SJSA1 (cell line): ENCODE measurements at places on chromosomes 12 and 14.

DNA sequence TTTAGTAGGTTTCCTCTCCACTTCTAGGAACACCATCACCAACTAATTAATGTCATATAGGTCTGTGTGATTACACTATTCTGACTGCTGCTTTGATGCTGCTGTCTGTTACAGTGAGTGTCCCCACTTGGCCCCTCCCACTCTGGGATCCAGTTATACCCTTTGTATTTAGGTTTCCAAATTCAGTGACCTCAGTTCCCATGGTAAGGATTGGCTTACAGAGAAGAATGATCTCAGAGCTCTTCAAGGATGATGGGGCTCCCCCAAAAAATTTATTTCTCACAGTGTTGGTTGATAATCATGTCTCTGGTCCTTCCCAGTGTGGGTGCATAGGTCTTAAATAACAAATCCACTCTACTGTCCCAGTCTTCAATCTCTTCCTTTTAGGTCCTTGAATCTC is 210.0 kb upstream of the MYL2 start:
- DNase-seq: no peak

DNA sequence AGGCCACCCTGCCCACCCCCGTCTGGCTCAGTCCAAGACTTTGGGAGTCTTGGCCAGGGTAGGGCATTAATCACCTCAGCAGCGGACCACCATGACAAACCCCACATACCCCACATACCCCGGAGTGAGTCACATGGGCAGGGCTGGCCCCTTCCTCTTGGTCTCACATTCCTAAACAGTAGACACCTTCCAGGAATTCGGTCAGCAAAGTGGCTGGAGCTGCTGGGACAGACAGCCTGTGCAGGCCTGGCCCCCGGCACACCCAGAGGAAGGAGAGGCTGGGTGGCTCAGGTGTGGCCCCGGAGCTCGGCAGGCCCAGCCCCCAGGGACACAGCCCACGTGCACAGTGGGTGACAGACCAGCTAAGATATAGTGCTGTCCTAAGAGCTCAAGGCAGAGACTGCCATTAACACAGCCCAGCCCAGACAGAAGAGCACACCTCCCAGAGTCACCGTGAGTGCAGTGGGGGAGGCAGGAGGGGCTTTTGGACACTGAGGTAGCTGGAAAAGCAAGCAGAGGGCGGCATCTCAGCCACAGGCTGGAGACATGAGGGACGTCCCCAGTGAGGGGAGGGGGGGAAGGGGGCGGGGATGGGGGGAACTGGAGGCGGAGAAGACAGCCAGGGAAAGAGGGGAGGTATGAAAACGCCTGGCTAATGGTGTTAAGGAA is 24.0 kb downstream of the CCDC85C start:
- peak; percentile 99 for DNase-seq

DNA sequence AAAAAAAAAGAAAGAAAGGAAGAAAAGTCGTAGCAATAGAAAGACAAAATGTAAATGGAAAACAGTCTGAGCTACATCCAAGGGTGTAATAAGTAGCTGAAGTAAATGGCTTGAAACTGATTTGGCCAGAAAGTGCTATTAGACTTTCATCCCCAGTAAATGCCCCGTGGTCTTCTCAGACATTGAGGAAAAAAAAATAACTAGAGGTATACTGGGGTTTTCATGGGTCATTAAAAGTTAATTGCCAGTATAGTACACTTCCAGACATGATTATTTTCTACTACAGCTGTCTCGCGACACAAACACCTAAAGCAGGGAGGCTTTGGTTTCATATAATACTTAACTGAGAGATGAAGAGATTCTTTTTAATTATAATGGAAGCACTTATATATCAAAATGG is 271.9 kb downstream of the CPNE8 start:
- DNase-seq: no peak

- DNase-seq: no peak
These were observed 62.8 kb downstream of the HRK start for GRCh38 chr12:116818341-116818856.

- DNase-seq: no peak
These were observed 43.2 kb downstream of the RTN1 start for GRCh38 chr14:59827401-59827800.

GRCh38 chr12:57852620-57853500 is 6.3 kb upstream of the CTDSP2 start:
- DNase-seq: no peak

GRCh38 chr12:63922474-63922873 is 78.0 kb downstream of the SRGAP1 start:
- no peak for DNase-seq

DNA sequence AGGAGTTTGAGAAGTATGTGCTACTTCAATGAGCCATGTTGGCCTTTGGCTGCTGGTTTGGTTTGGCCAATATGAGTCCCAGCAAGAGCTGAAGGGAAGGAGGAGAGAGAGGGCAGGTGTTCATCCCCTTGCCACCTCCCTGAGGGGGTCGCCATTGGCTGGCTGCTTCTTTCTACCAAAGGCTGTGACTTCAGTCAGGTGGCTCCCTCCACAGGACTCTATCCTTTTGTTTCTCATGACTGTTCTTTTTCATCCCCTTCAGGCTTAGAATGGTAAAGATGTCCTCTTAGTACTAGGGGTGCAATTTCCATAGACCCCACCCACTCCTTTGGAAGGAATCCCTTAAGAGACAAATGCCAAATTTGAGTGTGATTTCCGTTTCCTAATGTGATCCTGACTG is 31.2 kb upstream of the OTOGL start:
- no peak for DNase-seq

DNA sequence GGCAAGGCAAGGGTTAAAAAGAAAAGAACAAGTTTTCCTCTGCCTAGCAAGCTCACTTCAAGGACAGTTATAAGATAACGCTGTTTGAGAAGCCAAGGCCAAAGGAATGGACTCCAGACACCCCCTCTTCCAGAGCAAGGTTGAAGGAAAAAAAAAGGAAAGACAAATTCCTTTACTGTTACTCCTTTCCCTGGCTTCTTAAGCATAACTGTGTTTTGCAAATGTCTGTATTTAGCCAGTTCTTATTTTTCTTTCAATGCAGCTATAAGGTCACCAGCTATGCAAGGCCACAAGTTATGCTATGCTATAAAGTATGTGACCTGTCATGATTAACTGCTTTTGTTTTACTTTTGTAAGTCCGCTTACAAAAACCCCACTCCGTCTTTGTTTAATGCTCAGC is 26.6 kb downstream of the ZNF410 start:
- no peak for DNase-seq

GRCh38 chr12:9049520-9050133 is 60.3 kb downstream of the KLRG1 start:
- DNase-seq: peak; percentile 26

DNA sequence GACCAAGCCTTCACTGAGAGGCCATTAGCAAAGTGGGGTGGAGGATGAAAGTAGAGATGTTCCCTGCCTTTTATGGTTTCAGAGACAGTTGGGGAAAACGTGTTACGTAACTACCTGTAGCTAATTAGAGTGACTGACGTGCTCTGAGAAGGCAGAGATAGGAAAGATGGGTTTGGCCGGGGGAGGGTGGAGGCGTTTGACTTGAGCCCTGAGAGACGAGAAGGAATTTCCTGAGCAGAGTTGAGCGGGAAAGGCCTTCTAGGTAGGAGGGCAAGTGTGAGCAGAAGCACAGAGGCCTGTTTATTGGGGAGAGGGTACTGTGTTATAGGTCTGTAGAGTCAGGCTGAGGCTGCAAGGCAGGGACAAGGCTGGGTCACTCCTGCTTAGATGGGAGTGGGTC is 8.6 kb downstream of the TUNAR start:
- DNase-seq: no peak

DNA sequence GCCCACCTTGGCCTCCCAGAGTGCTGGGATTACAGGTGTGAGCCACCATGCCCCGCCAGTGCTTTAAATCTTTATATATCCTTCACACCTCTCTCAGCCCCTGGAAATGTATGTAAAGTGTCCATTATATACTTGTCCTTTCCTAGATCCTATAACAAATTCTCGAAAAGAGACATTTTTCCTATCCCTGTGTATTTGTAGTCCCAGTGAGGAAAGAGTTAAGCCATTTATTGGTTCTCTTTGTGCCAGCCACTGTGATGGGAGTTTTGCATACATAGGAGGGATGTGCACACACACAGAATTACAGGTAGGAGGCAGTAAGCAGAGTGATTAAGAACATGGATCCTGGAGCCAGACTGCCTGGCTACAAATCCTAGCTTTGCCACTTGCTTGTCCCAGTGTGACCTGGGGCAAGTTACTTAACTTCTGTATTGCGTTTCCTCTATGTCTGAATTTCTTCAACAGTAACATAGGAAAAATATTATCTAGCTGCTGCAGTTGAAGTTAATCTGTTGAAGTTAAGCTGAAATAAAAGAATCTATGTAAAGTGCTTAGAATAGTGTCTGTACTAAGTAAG is 2.1 kb upstream of the RABGGTA start:
- no peak for DNase-seq

GRCh38 chr14:56760164-56760914 is 49.9 kb downstream of the OTX2 start:
- DNase-seq: no peak

- DNase-seq: no peak
These were observed 180.5 kb downstream of the CAND1 start for GRCh38 chr12:67449591-67450052.

DNA sequence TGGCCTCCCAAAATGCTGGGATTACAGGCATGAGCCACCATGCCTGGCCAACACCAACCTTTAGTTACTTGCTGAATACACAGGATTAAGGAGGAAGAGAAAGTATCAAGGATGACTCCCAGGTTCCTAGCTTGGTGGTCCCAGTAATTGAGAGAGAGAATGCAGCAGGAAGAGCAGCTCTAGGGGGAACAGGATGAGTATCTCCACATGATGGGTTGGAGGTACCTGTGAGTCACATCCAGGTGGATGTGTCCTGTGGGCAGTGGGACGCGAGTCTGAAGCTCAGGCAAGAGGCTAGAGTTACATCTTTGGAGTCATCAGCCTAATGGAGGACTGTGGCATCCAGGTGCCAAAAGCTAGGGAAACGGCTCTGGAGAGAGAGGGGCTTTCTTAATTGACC is 47.1 kb downstream of the MDM2 start:
- DNase-seq: peak; percentile 93

- no peak for DNase-seq
These were observed 406.4 kb downstream of the SNAPC1 start for GRCh38 chr14:62168564-62169155.

GRCh38 chr14:88089445-88089844 is 84.5 kb downstream of the GPR65 start:
- DNase-seq: no peak

DNA sequence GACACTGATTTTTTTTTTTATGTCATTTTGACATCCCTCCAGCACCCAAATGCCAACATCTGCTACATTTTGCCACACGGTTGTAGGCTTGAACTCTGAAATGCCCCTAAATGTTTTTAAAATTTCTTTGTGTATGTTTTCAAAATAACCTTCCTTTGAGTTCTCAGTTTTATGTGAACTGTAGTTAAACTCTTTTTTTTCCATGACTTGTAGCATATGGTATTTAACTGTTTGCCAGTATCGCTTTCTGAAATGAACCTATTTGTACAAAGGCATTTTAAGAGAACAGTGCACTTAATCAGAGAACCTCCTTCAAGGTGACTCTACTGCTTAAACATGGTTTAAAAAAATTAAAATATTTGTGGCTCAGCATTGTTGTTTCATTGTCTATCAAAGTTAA is 61.5 kb downstream of the PDE3A start:
- no peak for DNase-seq

GRCh38 chr12:48768147-48768546 is 20.7 kb downstream of the ADCY6 start:
- DNase-seq: no peak

DNA sequence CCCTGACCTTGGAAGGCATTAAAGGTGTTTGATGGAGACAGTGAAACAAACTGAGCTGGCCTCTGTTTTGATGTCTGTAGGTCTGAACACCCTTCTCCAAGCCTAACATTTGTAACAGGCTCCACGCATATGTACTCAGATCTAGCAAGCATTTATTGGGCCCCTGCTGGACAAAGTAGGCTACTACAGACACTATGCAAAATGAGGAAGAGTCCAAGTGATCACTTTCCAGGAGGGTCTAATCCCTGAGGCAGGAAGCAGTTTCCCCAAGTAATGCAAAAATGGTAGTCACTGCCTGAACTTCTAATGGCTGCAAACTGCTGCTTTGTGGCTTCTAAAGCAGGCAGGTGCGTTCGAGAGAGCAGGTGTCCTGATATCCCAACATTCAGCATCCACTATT is 405.8 kb downstream of the MED13L start:
- DNase-seq: no peak

DNA sequence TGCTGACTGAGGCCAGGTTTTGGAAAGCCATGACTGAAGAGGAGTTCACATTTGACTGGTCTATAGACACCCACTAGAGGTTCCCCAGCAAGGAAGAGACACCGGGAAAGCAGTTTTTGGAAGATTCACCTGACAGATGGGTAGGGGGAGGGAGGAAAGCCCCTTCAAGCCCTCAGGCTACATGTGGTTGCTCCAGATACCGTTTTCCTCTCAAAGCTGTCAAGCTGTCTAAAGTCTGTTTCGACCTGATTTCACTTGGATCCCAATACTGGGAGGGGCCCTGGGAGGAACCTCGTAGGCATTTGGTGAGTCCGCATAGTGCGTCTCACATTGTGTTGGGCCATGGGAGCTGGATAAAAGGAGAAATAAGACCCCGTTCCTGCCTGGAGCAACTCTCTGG is 1.7 kb upstream of the LRP1 start:
- DNase-seq: no peak

- no peak for DNase-seq
These were observed 121.6 kb downstream of the TMEM121 start for GRCh38 chr14:105647784-105648608.

DNA sequence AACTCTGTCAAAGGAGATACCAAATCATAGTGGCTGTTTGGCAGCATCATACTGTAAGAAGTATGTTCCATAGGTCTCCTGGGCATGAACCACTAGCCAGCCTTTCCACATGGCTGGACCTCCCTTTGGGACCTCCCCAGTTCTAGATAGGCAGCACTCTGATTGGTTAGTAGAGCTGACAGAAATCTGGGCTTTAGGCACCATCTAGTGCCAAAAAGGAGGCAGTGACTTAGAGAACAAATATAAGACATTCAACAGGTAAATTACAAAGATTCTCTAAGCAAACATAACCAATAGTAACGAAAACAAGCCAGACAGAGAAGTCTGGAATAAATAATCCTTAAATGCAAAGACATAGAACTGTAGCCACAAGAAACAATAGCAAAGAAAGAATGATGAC is 148.0 kb upstream of the PDE3A start:
- DNase-seq: no peak

- no peak for DNase-seq
These were observed 48.3 kb downstream of the NOVA1 start for GRCh38 chr14:26549571-26549970.

GRCh38 chr14:90674043-90674670 is 142.1 kb downstream of the TTC7B start:
- DNase-seq: no peak
